ENCODE measurements at places on chromosomes 12 and 14.

- no peaks in the 10 kb centered on the region for H3K4me1 ChIP-seq
- no peak overlapping the region for H3K27ac ChIP-seq
- H3K27me3 ChIP-seq = peaks cover 2% of the 10 kb centered on the region
- H3K36me3 ChIP-seq = no peaks in the 10 kb centered on the region
Observed at GRCh38 chr14:88815980-88816379, 8.5 kb upstream of the TTC8 start.

GRCh38 chr14:59771577-59771976, 99.0 kb downstream of the RTN1 start:
- H3K27ac ChIP-seq = no peak overlapping the region
- peaks cover 4% of the 10 kb centered on the region for H3K27me3 ChIP-seq
- no peak for DNase-seq
- no peak overlapping the region for H3K4me3 ChIP-seq

- no peak overlapping the region for H3K27ac ChIP-seq
- H3K27me3 ChIP-seq = no peaks in the 10 kb centered on the region
- no peaks in the 10 kb centered on the region for H3K36me3 ChIP-seq
- H3K4me1 ChIP-seq = no peaks in the 10 kb centered on the region
- no peak for DNase-seq
- H3K4me3 ChIP-seq = no peak overlapping the region
Observed at GRCh38 chr14:24067133-24068082, 4.0 kb upstream of the CPNE6 start.

GRCh38 chr14:102693006-102693755, 84.1 kb upstream of the TRAF3 start:
- no peak for DNase-seq
- H3K27ac ChIP-seq = no peak overlapping the region
- no peaks in the 10 kb centered on the region for H3K27me3 ChIP-seq
- H3K4me3 ChIP-seq = no peak overlapping the region
- peaks cover 20% of the 10 kb centered on the region for H3K4me1 ChIP-seq

DNA sequence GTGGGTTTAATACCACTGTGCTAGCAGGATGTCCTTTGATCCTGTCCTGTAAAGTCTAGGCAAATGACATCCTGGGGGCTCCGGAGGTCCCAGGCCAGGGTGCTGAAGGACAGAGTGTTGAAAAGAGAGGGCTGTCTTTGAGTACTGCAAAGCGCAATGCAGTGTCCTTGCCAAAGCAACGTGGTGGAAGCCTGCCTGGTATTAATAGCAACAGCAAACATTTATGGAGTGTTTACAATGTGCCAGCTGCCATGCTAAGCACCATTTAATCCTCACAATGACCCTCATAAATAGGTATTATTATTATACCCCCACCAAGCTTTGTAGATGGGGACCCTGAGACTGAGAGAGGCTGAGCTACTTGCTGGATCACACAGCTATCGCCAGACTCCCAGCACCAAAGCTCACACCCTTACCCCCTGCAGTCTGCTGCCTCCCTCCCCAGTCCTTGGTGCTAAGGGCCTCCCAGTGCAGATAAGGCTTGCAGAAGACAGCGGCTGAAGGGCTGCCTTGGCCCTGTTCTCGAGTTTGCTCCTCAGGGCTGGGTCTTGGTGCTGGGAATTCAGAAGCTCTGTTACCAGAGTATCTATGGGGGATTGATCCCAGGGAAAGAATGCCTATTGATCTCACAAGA, 427.7 kb downstream of the FUT8 start:
- no peaks in the 10 kb centered on the region for H3K36me3 ChIP-seq
- no peak for DNase-seq
- H3K4me3 ChIP-seq = no peak overlapping the region
- H3K27me3 ChIP-seq = no peaks in the 10 kb centered on the region
- H3K27ac ChIP-seq = peak overlapping the region; percentile 62
- peaks cover 58% of the 10 kb centered on the region for H3K4me1 ChIP-seq

GRCh38 chr14:103869406-103870143, 22.2 kb upstream of the PPP1R13B start:
- no peak overlapping the region for H3K27ac ChIP-seq
- H3K4me1 ChIP-seq = no peaks in the 10 kb centered on the region
- H3K4me3 ChIP-seq = no peak overlapping the region
- no peak for DNase-seq

DNA sequence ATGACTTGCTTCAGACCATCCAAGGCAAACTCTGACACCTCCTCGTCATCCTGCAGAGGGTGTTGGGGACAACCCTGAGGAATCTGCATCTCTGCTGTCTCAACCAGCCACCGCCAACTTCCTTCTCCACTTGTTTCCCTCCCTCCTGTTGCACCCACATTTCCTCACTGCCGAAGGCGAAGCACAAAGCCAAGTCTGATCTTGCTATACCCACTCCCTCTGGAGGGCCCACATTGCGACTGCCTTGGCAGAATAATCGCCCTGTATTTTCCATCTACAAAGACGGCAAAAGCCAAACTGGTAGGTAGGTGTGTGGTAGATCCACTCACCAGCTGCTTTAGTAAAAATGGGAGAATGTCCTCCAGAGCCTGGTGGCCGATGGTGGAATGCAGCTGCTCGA, 21.8 kb upstream of the RAB35 start:
- H3K36me3 ChIP-seq = peaks cover 94% of the 10 kb centered on the region
- no peaks in the 10 kb centered on the region for H3K4me1 ChIP-seq
- H3K4me3 ChIP-seq = no peak overlapping the region
- no peaks in the 10 kb centered on the region for H3K27me3 ChIP-seq
- no peak overlapping the region for H3K27ac ChIP-seq

- no peak overlapping the region for H3K27ac ChIP-seq
- no peak overlapping the region for H3K4me3 ChIP-seq
- no peaks in the 10 kb centered on the region for H3K36me3 ChIP-seq
- H3K4me1 ChIP-seq = peaks cover 9% of the 10 kb centered on the region
Observed at GRCh38 chr12:3304436-3305165, 186.4 kb upstream of the PRMT8 start.

DNA sequence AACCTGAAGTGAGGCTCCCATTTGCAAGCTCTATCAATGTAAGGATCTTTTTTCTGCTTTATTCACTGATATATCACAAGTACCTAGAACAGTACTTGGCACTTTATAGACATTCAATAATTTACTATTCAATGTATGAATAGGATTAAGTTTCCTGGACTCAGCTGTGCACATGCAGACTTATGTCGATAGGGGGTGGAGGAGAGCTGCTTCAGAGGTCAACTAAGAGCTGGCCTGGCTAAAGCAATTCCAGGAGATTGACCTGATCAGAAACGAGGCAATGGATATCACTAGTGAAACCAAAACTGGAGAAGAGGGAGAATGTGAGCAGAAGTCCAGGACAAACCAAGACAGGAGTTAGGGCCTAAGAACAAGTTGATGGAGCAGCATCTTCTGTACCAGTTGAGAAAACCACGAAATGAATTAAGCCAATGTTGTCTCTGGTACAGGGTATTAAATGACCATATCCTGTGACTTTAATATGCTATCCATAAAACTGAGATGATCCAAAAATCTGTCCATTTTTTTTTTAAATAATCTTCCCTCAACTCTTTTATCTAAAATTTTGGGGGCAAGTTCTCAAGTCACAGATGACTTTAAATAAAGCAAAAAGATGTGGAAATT, 169.2 kb downstream of the PIK3C2G start:
- no peak overlapping the region for H3K4me3 ChIP-seq
- DNase-seq = no peak
- H3K4me1 ChIP-seq = no peaks in the 10 kb centered on the region

DNA sequence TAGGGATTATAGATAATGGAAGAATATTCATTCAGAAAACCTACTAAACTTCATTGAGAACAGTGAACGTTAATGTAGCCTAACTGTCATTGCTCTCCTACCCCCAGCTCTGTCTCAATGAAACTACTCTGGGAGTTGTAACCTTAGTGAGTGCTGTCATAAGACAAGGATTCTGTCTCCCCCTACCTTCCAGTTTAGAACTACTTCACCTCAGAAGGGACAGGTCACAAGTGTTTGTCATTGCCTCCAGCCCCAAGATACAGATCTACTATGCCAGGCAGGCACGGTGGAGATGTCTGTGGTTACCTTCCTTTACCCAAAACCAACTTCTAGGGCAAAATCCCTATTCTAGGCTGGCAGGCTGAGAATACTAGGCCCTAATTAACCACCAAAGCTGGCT, 833.1 kb upstream of the SEL1L start:
- no peaks in the 10 kb centered on the region for H3K36me3 ChIP-seq
- no peak overlapping the region for H3K27ac ChIP-seq
- DNase-seq = no peak
- no peaks in the 10 kb centered on the region for H3K27me3 ChIP-seq
- H3K4me1 ChIP-seq = no peaks in the 10 kb centered on the region
- no peak overlapping the region for H3K4me3 ChIP-seq

DNA sequence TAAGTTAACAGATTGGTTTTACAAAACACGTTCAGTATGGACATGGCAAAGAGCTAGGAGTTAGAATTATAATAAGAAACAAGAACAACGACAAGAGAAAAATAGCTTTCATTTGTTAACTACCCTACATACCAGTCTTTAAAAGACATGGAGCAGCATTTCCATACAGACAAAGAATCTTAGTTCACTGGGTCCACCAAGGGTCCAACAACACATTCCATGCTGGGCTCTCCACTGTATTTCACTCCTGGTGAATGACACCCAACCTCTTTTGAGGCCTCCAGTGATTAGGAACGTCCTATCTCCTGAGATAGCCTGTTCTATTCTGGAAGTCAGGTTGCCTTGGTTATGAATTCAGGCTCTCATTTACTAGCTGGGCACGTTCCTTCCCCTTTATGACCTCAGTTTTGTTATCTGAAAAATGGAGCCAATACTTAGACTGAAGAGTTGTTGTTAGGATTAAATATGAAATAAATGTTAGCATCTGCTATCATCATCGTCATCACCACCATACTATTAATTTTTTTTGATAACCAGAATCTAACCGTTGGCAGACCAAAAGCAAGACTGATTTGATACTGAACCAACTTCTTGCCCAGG, 37.7 kb downstream of the C12orf75 start:
- H3K4me3 ChIP-seq = no peak overlapping the region
- no peak overlapping the region for H3K27ac ChIP-seq
- peaks cover 72% of the 10 kb centered on the region for H3K36me3 ChIP-seq
- H3K27me3 ChIP-seq = no peaks in the 10 kb centered on the region
- no peak for DNase-seq

GRCh38 chr14:75497191-75497590, 25.1 kb upstream of the BATF start:
- no peaks in the 10 kb centered on the region for H3K4me1 ChIP-seq
- peaks cover 8% of the 10 kb centered on the region for H3K27me3 ChIP-seq
- H3K4me3 ChIP-seq = no peak overlapping the region
- DNase-seq = no peak
- H3K27ac ChIP-seq = no peak overlapping the region

DNA sequence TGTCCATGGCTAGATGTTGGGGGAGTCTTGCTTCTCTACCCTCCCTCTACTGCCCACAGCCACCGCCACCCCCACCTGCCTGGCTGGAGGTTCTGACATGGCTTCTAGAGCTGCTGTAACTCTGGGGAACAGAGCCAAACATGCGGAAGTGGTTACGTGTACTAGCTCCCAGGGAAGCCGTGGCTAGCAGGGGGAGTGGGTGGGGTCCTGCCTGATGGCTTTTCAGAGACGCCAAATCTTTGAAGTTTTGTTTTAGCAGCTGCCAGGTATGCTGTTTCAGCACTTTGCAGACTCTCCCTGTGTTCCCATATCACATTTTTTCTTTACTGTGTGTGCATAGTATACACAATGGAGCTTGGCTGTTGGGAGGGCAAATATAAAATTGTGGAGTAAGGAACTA, 150.3 kb downstream of the TGFB3 start:
- H3K36me3 ChIP-seq = peaks cover 3% of the 10 kb centered on the region
- H3K4me3 ChIP-seq = no peak overlapping the region
- DNase-seq = peak; percentile 89
- H3K4me1 ChIP-seq = peaks cover 17% of the 10 kb centered on the region
- peak overlapping the region; percentile 71 for H3K27ac ChIP-seq

DNA sequence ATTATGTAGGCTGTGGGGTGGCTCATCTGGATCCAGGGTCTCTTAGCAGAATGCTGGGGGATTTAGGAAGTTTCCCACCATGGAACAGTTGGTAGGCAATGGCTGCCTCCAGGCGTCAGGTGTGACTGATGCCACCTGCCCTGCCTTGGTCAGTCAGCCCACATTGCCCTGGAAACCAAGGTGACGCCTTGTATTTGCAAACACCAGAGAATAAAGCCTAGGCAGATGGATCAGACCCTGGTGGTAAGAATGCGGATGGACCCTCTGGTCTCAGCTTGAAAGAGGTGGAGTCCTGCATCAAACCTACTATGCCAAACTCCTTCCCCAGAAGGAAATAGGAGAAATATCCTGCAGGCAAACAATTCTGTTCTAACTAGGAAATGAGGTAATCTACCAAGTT, 38.2 kb downstream of the NCKAP5L start:
- no peak for DNase-seq
- peaks cover 13% of the 10 kb centered on the region for H3K36me3 ChIP-seq
- no peaks in the 10 kb centered on the region for H3K4me1 ChIP-seq
- no peak overlapping the region for H3K27ac ChIP-seq
- no peak overlapping the region for H3K4me3 ChIP-seq

DNA sequence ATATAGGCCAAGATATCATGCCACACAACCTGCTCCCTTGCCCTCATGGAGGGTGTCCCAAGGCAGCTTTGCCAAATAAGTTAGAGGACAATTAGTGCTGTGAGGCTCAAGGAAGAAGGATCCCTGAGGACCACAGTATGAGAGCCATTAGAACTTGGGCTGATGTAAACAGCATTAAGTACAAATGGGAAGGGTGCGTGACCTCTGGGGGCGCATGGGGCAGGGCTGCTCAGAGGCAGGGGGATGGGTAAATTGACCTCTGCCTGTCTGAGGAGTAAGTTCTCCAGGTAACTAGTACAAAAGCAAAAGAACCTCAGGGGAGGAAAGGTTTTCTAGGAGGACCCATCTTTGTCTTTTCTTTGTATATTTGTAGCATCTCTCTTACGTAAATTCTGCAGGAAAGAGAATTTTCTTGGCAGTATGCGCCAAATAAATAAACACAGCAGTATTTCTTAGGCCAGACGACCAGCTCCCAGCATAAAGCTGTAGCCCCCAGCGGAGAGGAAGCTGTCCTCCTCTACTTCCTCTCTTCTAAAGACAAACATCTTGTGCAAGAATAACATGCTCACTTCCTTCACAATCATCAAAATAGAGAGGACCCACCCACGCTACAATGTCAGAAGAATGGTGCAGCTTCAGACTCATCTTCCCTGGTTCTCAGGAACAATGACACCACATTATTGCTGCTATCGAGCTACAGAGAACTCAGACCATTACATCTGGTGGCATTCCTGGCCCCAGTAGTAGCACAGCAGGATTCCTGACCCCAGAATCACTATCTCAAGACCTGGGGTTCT, 16.4 kb upstream of the VWF start:
- H3K27ac ChIP-seq = no peak overlapping the region
- no peaks in the 10 kb centered on the region for H3K36me3 ChIP-seq
- H3K4me1 ChIP-seq = no peaks in the 10 kb centered on the region

GRCh38 chr12:14915736-14916135, 22.6 kb downstream of the ERP27 start:
- H3K27me3 ChIP-seq = no peaks in the 10 kb centered on the region
- peaks cover 41% of the 10 kb centered on the region for H3K4me1 ChIP-seq
- H3K27ac ChIP-seq = peak overlapping the region; percentile 35
- H3K36me3 ChIP-seq = peaks cover 29% of the 10 kb centered on the region
- no peak overlapping the region for H3K4me3 ChIP-seq
- peak; percentile 30 for DNase-seq
